AG09319 (cell line): ENCODE measurements at places on chromosomes 1 and 21.

DNA sequence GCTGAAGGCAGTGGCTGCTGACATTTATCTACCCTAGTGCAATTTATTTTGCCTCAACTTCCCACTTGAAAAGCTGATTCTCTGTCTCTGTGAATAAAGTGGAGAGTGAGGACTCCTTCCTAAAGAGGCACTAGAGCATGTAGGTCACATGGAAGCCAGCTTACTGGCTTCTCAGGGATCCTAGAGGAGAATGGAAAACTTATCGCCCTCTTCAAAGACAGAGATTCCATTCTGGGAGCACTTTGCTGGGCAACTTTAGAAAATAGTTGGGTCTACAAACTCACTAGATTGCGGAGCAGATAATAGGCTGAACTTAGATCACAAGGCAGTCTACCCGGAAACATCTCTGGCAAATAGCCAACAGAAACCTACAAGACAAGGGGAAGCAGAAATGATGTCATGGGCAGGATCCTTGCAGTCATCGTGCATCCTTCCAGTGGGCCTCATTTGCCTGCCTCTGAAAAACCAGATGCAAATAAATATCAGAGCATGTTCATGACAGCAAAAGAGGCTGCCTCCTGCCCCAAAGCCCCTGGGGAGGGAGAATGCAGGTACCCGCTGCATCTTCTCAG, 104.8 kb upstream of the BARHL2 start:
- no peak for DNase-seq

- DNase-seq: no peak
Measured at GRCh38 chr1:207898260-207898659, 12.7 kb downstream of the CD34 start.

DNA sequence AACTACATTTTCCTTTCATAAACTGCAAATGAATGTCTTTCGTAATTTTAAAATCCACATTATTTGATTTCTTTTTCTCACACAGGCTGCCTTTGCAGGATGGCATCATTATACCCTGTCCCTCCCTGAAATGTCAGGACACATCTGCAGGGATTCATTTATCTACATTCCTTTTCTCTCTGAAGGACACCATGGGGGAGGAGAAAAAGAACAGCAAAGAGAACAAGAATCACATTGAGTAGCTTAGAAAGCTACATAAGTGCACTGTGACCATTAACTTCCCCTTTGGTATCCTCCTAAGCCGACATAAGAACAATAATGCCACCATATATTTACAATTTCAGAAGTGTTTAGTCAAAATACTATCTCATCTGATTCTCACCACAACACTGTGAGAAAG, 129.5 kb downstream of the PIGK start:
- no peak for DNase-seq

- DNase-seq: no peak
Measured at GRCh38 chr1:214927796-214928195, 154.7 kb upstream of the KCNK2 start.

- DNase-seq: no peak
Measured at GRCh38 chr1:107963008-107963407, 2.0 kb downstream of the VAV3 start.

DNA sequence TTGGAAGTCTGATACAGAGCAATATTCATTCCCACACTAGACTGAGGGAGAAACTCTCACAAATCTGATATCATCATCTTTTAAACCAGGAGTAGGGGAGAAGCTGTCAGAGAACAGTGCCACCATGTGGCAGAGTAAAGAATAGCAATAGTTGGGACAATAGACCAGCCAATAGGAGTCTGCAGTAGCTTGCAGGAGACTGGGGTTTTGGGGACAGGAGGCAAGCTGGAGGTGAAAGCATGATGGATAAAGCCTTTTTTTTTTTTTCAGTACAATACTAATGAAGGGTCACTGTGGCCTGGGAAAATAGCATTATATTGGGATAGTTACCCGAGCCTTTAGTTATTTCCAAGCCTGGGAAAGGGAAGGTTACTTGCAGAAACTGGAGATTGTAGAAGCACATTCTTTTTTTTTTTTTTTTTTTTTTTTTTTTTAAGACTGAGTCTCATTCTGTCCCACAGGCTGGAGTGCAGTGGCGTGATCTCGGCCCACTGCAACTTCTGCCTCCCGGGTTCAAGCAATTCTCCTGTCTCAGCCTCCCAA, 120.7 kb downstream of the S1PR1 start:
- DNase-seq: peak; percentile 57

GRCh38 chr1:8213676-8214075, 104.2 kb upstream of the SLC45A1 start:
- DNase-seq: no peak

GRCh38 chr1:50620680-50621329, 197.6 kb upstream of the DMRTA2 start:
- no peak for DNase-seq

GRCh38 chr21:43974791-43975468, 37.2 kb upstream of the TRAPPC10 start:
- DNase-seq: no peak

GRCh38 chr1:58829866-58830265, 46.0 kb upstream of the JUN start:
- no peak for DNase-seq

- DNase-seq: no peak
Measured at GRCh38 chr1:177351361-177352108, 180.8 kb downstream of the BRINP2 start.

- no peak for DNase-seq
Measured at GRCh38 chr1:224080115-224080774, 33.7 kb upstream of the FBXO28 start.

DNA sequence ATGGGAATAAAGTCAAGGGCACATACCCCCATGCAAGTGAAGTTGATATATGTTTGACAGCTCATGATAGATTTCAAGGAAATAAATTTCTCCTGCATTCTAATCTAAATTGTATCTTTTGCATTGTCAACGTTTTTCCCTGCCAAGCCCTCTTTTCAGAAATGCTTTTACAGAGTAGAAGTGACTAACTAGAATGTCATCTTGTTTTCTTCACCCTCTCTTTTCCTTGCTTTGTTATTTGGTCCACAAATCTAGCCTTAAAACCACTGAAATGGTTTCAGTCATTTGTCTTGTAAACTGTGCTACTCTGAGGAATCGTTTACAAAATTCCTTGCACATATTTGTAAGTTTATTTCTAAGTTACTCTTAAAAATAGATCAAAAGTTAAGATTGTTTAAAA, 600.8 kb upstream of the CXADR start:
- DNase-seq: no peak

GRCh38 chr1:98947071-98947470, 57.6 kb downstream of the PLPPR5 start:
- DNase-seq: no peak
